AG08396 (cell line): ENCODE measurements at places on chromosomes 12 and 14.

GRCh38 chr12:29589851-29590250 lies 92.4 kb upstream of the OVCH1 start:
- DNase-seq: no peak

GRCh38 chr12:58283553-58283952 lies 342.2 kb downstream of the ATP23 start:
- no peak for DNase-seq

DNA sequence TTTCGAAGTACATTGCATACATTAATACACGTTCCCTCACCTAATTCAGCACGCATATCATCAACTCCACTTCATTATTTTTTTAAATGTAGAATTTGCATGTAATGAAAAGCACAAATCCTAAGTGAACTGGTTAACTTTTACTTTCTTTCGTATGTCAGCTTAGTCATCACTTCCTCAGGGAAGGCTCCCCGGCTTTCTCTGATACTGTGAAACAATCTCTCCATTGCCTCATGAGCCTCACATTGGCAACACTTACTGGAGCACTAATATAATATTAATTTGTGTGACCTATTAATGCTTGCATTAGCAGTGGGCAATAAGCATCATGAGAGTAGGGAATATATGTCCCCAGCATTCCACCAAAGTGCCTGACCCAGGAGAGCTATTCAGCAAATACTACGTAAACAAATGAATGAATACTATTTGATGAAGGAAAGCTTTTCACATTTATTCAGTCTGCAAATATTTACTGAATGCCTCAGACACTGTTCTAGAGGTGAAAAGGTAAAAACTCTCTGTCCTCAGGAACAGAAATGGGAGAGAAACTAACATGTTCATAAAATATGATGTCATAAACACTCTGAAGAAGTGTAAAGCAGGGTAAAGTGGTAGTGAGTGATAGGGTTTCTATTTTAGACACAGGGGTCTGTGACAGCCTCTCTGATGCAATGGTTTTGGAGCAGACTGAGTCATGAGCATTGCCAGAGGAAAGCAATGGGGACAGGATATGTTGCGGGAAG lies 327.5 kb upstream of the DIO2 start:
- no peak for DNase-seq

- no peak for DNase-seq
Measured at GRCh38 chr12:64097366-64098105, 124.6 kb downstream of the KICS2 start.

- no peak for DNase-seq
Measured at GRCh38 chr12:49368240-49368600, 958 bp downstream of the SPATS2 start.

GRCh38 chr12:9347328-9348127 lies 139.3 kb upstream of the PZP start:
- no peak for DNase-seq

DNA sequence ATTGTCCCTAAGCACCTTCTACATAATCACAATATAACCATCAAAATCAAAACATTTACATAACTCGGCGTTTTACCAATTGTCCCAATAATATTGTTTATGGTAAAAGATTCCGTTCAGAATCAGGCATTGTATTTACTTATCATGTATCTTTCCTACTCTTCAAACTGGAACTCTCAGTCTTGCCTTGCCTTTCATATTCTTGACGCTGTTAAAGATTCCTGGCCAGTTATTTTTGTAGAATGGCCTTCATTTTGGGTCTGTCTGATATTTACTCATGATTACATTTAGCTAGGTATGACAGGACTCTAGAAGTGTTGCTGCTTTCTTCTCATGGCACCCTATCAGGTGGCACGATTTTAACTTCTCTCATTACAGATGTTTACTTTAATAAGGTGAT lies 850 bp upstream of the HEATR5A start:
- DNase-seq: no peak

- DNase-seq: no peak
Measured at GRCh38 chr14:51400139-51400538, 160.1 kb downstream of the TMX1 start.

DNA sequence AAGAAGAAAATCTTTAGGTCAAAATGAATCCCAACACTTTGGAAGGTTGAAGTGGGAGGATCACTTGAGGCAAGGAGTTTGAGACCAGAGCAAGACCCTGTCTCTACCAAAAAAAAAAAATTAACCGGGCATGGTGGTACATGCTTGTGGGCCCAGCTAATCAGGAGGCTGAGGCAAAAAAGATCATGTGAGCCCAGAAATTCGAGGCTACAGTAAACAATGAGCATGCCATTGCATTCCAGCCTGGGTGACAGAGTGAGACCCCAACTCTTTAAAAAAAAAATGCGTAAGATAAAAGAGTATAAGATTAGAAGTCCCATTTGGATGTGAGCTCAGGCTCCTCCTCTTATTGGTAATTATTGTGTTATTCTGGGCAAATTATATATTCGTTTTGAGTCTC lies 30.8 kb upstream of the EVL start:
- DNase-seq: no peak

GRCh38 chr14:34374998-34375740 lies 86.9 kb downstream of the SPTSSA start:
- DNase-seq: no peak

DNA sequence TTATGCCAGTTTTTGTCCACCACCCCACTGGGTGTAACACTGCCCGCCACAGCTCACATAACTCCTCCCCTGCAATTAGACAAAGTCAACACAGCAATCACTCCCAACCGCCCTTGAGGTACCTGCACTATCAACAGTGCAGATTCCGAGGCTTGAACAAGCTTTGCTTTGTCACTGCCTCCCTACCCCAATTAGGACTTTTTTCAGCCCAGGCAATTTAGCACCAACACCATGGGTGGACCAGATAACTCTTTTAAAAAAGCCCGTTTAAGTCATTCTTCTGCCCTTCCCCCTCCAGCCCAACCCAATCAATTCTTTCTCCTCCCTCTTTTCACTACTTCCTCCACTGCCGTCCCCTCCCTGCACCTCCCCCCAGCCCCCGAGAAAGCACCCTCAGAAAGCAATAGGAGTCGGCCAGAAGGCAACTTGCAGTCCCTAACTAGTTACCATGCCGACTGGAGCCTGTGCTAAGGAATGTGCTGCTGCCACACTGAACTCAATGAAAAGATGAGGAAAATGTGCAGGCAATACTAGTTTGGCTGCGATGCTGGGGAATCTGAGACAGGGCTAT lies 45.7 kb upstream of the OTX2 start:
- DNase-seq: no peak

GRCh38 chr12:53145383-53146260 lies 34.9 kb upstream of the ZNF740 start:
- DNase-seq: no peak

DNA sequence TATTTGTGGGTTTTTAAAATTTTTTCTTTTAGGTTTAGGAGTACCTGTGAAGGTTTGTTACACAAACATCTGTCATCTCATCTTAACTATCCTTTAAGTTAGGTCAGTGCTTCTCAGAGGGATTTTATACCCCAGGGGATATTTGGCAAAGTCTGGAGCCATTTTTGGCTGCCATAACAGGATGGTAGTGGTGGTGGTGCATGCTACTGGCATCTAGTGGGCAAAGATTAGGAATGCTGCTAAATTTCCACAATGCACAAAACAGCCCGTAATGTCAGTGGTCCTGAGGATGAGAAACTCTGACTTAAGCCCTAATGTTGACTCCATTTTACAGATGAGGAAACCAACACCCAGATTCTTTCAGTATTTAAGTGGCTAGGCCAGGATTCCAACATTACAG lies 85.2 kb upstream of the MYF6 start:
- DNase-seq: no peak

DNA sequence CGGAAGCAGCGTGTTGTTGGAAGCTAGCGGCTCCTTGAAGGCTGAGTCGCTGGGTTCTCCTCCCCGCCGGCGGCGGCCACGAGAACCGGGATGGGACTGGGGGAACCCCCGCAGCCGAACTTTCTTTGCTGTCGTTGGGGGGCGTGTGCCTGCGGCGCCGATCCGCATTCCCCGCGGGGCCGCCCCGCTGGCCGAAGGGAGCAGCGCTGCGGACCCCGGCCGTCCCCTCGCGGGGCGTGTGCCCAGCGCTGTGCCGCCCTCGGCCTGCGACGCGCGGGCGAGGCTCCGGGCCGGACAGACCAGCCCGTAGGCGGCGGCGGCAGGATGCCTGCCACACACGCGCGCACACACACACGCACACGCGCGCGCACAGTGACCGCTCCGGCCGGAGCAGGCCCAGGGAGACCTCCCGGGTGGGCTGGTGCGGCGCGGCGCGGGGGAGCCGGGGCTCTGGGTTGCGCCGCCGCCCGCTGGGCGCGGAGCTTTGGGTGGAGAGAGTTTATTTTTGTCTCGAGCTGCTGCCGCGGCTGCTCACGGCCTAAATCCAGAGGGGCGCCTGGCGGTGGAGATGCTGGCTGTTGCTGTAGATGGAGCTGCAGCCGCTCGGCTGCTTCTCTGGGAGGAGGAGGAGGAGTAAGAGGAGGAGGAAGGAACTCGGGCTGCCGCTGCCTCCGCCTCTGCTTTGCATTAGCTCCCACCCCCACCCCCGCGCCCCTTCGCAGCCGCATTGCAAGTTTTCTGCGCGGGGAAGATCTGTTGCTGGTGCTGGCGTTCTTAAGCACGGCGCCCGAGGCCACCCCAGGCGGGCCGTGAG lies at the start of gene SAMD4A:
TSS of gene SAMD4A (plus strand) at position 719 of the 814 bp plus-strand sequence. CDS start 789 bp downstream, outside the sequence.
- DNase-seq: peak; percentile 75

DNA sequence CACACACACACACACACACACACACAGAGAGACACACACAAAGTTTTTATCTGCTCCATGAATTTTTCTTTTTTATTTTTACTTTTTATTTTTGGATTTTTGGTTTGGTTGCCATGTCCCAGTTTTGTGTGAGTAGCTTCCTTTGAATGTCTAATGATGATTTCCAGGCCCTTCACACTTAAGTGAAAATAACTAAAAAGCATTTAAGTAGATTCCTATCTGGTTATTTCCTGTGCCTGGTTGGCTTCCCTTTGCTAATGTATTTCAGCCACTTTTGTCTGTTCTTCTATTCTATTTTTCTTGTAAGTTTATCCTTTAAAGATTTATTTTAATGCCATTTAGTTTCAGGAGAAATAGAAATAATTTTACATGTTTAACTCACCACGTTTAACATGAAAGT lies 755.4 kb downstream of the SLC6A15 start:
- DNase-seq: no peak

DNA sequence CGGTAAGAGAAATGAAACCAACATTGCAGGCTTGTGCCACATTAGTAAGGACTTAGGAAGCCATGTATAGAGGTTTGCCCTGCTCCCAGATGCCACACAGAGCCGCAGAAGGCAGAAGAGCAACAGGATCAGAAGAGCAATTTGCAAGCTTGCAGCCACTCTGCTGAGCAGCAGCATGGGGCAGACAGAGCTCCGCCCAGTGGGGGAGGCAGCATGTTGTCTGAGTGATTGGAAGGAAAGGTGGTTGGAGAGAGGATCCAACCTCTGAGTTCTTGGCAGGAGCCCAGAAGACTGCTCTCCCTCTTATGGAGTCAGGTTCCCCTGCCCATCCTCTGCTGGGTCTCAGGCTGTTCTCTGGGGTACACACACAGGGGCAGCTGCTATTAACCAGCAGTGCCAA lies 2.3 kb upstream of the KRT6A start:
- DNase-seq: no peak

- DNase-seq: peak; percentile 60
Measured at GRCh38 chr14:100303179-100303578, 3.1 kb downstream of the SLC25A29 start.

DNA sequence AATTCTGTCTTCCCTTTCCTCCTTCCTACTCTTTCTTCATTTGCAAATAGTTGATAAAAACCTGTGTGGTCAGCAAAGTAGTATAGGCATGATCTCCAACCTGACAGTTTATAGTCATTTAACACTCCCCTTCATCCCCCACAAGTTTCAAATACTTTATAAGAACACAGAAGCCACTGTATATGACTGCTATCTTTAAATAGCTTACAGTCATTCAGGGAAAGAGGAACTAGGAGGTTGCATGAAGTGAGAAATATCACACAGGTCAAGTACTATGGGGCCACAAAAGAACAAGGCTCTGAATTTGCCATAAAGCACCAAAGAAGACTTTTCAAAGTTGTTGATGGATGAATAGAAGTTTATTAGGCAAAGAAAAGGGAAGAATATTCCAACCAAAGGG lies 431.3 kb downstream of the NPAS3 start:
- DNase-seq: no peak

GRCh38 chr14:73760598-73761586 lies 46.7 kb upstream of the PNMA1 start:
- DNase-seq: no peak

DNA sequence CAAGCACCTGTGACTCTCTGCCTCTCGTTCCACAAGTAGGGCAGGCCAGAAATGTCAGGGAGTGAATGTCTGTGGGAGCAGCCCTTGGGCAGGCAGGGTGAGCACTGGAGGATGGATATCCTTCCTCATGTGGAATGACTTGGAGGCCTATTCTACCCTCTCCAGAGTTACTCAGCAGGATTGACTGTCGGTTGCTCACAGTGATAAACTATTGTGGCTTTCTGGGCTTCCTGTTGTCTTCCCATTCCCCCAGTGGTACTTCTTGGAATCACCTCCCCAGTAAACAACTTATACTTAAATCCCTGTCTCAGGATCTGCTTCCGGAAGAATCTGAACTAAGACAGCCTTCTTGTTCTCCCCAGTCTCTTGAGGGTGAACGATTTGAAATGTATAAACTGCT lies 79.6 kb upstream of the MANSC4 start:
- DNase-seq: no peak

GRCh38 chr12:127810041-127810440 lies 456.9 kb upstream of the TMEM132C start:
- DNase-seq: peak; percentile 70

GRCh38 chr14:20468764-20469241 lies 403 bp upstream of the PNP start:
- DNase-seq: peak; percentile 22

- no peak for DNase-seq
Measured at GRCh38 chr12:53169644-53170043, 10.9 kb upstream of the ZNF740 start.

DNA sequence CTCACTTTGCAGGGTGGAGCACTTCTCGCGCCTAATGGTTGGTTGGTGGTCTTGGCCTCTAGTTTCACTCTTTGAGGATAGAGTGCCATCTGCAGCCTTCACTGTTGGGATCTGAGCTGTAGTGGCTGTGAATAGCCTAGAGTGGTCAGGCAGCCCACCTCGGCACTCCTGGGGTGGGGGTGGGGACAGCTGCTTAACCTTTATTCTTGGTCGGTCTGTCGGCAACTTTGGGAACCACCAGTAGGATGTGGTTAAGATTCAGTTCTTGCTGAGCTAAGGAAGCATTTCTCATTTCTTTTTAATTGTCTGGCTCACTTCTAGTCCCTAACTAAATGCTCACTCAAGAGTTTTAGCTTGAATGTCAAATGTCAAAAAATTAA lies 21.1 kb downstream of the TMBIM6 start:
- DNase-seq: no peak

DNA sequence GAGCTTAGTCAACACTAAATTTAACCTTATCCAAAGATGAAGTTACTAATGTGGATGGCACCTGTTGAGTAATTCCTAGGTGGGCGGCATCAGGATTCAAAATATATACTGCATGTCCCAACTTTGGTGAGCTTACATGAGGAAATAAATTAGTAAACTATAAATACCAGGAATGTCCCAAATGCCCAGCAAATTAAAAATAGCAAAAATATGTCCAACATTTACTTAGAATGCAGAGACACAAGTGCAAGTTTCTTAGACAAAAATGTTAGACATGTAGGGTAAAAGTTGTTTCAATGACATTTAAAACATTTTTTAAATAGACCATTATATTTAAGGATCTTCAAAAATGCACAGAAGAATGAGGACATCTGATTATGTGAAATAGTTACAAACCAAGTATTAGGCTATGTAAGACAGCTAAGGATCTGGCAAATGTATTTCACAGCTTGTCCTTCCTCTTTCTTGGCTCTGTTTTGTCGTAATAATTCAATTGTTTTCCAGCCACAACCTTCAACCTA lies 115.9 kb downstream of the NAV3 start:
- DNase-seq: no peak

- no peak for DNase-seq
Measured at GRCh38 chr14:103456167-103456835, 66.3 kb downstream of the CKB start.
